ENCODE measurements at places on chromosomes 3 and 15.
A peak's percentile ranks its signal among the peaks of the same experiment; 100 is the strongest.

DNA sequence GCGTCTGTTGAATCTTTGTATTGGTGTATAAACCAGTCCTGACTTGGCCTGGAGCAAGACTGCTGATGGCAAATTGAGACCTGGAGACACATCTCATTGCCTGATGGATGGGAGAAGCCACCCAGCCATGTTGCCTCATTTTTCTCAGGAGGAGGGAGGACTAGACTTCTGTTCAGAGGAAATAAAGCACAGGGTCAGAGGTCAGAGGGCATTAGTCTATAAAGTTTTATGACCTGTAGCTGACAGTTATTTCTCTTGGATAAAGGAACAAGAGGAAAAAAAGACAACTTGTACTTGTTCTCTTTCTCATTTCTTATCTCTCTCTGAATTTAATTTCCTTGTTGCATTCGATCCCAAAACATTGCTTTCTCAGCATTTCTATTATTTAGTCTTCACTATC is 775.9 kb downstream of the SQOR start:
- no peak for DNase-seq

DNA sequence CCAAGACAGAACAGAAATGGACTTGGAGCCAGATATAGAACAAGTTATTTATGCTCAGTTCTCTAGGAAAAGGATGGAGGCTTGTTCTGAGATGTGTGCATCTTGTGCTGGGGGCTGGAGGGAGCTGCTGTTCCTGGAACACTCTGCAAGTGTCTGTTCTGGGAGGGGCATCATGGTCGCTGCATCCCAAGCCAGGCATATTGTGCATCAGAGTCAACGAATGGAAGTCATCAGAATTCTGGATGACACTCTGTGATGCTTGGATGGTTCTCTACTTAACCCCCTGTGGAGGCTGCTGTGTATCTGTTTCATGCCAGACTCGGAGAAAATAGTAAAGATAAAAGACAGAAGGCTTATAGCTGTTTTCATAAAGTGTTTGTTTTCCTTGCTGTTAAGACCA is 34.7 kb downstream of the RPL22L1 start:
- DNase-seq = no peak

DNA sequence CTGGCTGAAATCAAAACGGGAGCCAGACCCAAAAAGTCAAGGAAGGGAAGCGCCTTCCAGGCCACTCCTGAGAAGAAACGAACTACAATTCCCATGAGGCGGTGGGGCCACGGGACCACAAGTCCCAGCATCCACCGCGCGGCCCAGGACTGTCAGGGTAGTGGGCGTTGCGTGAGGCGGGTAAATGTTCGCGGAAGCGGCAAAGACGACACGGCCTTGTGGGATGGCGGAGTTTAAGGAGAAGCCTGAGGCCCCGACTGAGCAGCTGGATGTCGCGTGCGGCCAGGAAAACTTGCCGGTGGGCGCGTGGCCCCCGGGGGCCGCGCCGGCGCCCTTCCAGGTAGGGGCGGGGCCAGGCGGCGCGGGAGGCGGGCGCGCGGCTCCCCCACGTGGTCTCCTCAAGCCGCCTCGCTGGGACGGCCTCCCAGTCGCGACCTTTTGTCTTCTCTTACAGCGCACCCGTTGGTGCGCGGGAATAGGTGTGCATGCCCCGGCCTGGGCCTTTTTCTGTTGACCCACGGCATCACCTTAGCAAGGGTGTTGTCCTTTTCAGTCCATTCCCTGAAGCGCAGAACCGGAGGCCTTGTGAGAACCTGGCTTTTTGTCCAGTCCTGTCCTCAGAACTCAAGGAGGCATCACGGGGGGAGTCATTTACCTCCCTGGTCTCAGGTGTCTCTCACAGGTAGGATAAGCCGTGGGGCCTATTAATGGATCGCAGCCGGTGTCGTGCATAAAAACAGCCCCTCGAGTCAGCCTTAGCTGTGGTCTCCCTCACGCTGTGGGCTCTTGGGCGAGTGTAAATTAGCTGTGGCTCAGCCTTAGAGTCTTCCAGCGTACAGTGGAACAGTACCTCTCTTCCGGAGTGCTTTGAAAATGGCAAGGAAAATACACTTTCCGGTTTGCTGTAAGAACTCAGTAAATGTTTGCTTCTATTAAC is at the start of gene SETMAR:
Gene SETMAR (plus strand): TSS at position 183 of the 937 bp plus-strand sequence. CDS start 2 bp downstream, at position 185.
- peak; percentile 75 for DNase-seq

- no peak for DNase-seq
Measured at GRCh38 chr3:26484140-26484539, 138.4 kb upstream of the LRRC3B start.

GRCh38 chr3:114712728-114713492 is 419.1 kb downstream of the TIGIT start:
- no peak for DNase-seq

- no peak for DNase-seq
Measured at GRCh38 chr15:25543196-25543595, 104.4 kb upstream of the UBE3A start.

DNA sequence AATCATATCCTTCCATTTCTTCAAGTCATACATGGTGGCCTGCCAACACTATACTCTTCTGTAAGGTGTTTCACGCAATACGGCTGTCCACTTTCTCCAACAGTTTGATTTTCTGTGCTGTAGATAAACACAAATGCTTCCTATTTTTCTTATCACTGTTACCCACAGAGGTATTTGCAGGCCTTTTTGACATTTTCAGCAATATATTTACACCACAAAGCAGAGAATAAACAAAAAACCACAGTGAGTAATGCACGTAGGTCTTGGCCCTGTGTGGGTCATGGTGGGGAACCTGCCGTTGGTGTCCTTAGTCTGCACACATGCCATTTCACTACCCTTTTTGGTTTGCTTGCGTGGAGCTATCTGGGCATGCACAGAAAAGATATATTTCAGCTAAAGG is 59.5 kb downstream of the LRRC28 start:
- DNase-seq = no peak

GRCh38 chr3:188294823-188295487 is 141.0 kb downstream of the LPP start:
- DNase-seq = no peak

Measured in T-helper 9 cell (primary cell).